Coronary artery (tissue), 2 donors: ENCODE measurements at places on chromosomes 7 and 10.

- DNase-seq, result no peak
Observed at GRCh38 chr10:12757351-12757750, 244.2 kb downstream of the CCDC3 start.

GRCh38 chr7:22853674-22854157 lies 31.1 kb upstream of the TOMM7 start:
- no peak for DNase-seq

DNA sequence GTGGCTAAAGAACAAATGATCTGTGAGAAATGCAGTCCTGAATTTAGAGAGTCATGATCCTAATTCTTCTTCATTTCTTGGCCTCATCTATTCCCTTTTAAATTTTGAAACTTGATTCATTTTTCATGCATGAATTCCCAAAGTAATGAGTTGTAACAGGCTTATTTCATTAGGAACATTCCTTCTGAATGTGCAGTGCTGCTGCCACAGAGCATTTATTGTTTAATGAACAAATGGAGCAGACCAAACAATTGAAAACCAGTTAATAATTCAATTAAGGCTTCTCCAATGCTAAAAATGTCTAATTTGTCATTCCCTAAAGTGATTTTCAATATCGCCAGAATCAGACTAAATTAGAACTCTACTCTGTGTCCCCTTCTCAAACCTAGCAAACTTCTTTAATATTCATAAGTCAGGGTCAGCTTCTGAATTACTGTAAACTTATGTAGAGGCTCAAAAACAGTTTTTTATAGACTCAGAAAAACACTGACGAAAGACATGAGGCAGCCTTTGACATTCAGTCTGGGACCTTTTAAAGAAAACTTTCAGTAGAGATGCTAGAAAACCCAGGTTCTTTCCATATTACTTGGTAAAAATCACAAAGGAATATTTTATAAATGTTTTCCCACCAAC lies 14.5 kb downstream of the LSMEM1 start:
- no peak for DNase-seq

DNA sequence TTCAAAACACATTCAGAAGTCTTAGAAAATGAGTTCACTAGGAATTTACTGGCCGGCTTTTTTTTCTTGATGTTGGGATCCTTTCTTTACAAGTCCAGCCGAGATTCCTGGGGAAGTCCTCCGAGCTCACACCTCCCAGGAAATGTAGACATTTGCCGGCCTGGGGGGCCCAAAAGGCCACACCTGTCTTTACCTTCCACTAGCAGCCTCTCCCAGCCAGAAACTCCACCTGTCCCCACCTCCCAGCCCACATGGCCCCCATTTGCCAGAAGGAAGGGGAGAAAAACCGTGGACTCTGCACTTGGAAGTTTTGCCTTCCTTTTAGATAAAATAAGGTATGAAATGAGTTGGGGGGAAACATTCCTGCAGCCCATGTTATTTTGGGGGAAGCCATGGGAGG lies 27.6 kb upstream of the EMX2 start:
- peak; percentile 65 for DNase-seq

DNA sequence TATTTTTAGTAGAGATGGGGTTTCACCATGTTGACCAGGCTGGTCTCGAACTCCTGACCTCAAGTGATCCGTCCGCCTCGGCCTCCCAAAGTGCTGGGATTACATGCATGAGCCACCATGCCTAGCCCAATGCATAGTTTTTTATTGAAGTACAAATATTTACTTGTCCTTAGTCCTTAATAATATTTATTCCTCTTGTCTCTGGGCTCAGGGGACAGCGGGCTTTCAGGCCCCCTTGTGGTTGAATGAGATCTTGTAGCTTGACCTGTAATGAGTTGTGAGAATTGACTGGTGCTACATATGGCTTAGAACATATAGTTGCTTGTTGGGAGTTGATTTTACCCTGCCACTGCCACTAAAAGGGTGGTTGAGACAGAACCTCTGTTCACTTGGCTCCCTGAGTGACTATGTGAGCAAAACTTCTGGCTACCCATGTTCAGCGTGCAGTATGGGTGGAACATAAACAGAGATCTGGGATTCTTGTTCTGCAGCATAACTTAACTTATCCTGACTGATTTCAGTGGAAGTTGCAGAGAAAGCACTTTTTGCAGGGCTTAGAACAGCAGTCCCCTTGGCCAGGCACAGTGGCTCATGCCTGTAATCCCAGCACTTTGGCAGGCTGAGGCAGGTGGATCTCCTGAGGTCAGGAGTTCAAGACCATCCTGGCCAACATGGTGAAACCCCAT lies 14.9 kb downstream of the CCL26 start:
- no peak for DNase-seq

DNA sequence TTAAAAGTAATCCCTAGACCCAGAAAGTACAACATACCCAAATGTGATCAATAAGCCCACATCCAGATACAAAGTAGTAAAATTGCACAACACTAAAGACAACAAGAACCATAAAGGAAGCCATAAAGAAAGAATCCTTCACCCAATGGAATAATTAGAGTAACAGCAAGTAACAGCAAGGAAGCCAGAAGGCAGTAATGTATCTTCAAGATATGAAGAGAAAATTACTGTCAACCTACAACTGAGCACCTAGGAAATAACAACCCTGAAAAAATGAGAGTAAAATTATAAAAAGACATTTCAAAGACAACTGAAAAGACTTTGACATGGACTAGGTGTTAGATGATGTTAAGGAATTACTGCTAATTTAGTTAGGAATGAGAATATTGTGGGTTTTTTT lies 60.5 kb downstream of the CNOT4 start:
- no peak for DNase-seq

GRCh38 chr10:6229746-6230145 lies 27.0 kb downstream of the PFKFB3 start:
- DNase-seq, result no peak

DNA sequence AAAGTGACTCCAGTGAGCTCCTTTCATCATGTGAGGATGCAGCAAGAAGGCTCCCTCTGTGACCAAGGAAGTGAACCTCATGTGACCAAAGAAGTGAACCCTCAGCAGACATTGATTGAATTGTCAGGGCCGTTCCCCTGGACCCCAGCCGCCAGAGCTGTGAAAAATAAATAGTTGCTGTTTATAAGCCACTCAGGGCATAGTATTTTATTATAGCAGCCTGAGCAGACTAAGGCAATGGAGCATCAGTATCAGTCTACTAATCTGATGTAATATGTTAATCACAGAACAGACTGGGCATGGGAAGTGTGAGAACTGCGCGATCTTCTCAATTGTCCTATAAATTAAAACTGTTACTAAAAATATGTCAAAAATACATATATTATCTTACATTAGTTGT lies 384.5 kb upstream of the PRKCQ start:
- no peak for DNase-seq
